Bronchial epithelial cell (primary cell): ENCODE measurements at places on chromosomes 3 and 15.

DNA sequence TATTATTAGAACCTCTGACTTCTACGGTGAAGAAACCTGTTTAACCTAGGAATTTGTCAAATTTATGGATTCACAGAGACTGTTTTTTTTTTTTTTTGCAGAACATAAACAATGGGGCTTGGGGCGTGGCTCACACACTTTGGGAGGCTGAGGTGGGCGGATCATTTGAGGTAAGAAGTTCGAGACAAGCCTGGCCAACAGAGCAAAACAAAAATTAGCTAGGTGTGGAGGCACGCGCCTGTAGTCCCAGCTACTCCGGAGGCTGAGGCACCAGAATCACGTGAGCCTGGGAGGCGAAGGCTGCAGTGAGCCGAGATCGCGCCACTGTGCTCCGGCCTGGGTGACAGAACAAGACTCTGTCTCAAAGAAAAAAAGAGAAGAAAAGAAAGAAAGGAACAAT is 3.0 kb downstream of the ZBTB11 start:
- no peak for DNase-seq

DNA sequence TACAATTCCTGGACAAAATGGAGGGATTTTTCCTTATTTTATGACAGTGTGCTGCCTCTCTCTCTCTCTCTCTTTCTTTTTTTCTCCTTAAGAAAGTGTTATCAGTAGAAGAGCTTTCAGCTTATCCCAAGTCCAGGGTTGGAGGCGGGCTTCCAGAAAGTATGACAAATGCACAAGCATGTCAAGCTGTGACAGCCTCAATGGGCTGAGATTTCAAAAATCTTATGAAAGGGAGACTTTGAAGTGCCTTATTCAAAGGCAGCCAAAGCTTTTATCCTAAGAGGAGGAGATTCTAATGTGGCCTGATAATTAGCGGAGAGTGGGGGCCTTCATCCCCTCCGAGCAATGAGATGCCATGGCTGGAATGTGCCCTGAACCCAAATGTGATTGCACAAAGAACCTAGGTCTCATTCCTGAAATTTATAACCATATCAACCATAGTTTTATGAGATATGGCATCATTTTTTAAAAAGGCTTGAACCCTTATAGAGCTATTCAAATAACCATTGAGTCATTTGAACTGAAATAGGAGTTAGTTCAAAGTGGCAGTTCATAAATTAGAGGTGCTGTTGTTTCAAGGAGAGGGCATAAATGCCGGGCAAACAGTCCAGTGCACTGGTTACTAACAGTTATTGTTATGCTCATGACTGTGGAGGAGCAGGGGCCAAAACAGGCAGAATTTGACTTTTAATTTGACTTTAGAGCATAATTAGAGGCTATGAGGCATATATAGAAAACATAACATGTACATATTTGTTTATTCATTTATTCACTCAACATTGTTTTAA is 261.6 kb upstream of the THRB start:
- DNase-seq, result no peak

DNA sequence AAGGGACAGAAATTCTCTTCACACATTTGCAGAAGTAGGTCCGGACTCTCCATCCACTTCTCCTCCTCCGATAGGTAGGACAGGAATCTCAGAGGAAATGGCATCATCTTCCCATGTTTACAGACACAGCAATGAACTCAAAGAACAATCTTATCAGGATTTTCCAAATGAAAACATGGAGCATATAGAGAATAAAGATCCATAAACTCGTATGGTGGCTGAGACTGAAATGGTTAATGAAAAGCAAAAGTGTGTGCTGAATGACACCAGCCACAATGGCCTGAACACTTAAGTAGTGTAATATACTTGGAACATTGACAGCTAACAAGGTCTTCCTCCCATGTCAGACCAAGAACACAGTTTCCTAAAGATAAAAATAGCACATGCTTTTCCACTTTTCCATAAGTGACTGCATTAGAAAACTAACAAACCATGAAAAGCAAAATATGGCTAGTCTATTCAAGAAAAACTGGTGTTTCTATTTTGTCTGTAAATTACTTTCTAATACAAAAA is 5.8 kb downstream of the CCRL2 start:
- no peak for DNase-seq

GRCh38 chr3:105822171-105823123 is 46.4 kb downstream of the CBLB start:
- no peak for DNase-seq

DNA sequence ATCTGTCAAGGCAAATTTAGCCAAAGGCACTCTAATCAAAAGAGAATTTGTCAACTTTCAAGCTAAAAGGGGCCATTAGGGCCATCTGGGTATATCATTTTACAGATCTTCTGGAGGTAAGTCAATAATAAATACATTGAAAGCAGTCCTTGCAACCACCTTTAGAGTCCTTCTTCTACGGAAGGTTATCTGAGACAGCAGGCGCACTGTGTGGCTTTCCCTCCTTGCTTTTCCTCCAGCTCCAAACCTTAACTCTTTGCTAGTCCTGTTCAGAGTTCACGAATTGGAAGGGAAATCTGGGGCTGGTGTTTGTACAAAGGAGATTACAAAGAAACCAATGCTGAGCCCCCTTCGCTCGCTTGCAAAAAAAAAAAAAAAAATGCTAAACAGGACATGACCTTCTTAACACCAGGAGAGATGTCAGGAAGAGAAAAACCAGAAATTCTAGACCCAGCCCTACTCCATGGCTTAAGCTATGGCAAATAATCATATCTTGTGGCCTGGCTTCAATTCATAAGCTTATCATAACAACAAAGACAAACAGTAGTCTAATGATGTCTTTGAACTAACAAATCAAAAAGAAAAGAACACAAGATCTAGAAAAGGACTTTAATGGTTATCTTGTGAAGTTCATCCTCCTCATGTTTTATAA is 215.7 kb downstream of the STT3B start:
- DNase-seq, result no peak

DNA sequence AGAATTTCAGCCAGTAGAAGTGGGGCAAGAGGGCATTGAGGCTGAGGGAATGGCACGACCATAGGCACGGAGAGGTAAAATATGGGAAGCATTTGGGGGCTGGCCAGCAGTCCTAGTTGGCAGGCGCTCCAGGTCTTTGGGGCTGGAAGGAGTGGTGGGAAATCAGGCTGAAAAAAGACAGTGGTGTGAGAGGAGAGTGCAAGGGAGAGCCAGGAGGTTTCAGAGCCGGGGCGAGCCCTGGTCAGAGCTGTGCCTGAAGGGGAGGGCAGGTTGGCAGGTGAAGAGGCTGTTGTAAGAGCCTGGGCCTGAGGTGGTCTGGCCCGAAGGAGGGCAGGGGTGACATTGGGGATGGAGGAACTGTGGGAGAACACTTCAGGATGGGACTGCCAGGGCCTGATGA is 1.6 kb upstream of the IDH3A start:
- no peak for DNase-seq

DNA sequence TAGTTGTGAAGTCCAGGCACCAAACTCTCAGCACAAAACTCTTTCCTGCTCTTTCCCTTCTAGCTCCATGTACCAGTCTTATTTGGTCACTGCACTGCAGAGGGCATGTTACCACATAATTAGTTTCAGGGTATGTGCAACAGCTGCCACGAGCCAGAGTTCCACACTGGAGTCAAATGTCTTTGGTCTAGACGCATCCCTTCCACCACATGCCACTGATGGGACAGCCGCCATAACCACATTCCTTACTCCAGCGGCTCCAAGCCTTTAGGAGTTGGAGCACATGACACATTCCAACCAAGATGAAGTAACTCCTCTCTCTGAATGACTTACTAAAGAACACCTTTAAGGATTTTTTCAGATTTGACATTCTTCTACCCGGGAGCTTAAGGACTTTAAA is 153.4 kb downstream of the ERC2 start:
- DNase-seq, result peak; percentile 43

DNA sequence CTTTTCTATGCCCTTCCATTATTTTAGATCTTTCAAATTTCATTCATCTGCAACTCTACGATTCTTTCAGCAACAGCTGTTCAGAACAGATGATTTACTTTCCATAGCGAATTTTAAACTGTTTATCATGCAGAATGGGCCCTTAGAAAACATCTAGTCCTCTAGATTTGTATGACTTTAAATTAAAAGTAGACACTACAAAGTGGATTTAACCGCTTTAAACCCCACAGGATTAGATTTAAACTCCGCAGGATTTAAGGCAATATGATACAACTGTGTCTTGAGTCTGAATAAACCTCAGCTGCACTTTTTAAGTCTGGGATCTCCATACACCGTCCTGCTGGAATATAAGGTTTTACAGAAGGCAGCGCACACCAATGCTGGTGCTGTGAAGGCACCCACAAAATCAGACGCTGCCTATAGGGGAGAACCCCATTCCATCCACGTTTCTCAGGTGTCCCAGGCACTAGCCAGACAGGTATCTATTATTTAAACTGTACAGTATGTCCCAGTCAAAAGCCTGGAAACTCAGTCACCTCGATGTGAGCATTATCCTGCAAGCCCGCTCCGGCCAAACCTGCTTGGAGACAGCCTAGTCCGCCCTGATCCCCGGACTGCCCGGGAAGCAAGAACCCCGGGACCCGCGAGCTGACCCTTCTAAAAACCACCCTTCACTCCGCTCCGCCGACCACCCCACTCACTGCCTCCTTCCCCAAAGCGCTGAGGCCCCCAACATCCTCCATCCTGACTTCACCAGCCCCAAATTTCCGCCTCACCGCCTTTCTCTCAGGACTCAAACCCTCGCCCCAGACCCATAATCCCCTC is 768 bp downstream of the ANO10 start:
- DNase-seq, result peak; percentile 17

DNA sequence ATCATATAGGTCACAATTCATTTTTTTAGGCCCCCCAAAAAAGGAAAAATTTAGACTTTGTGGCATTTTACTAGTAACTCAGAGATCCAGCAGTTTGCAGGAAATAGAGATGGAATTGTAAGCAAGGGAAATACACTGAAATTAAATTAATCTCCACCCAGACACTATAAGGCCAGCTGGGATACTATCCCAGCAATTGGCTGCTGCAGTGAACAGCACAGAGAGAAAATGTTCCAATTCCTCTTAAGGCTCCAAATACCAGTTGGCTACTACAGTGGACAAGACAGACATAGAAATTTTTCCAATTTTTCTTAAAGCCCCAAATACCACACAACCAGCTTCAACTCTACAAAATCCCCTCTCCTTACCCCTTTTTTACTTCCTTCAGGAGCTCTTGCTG is 78.9 kb downstream of the ULK4 start:
- no peak for DNase-seq

GRCh38 chr15:59276225-59277178 is 69.9 kb downstream of the LDHAL6B start:
- peak; percentile 85 for DNase-seq

DNA sequence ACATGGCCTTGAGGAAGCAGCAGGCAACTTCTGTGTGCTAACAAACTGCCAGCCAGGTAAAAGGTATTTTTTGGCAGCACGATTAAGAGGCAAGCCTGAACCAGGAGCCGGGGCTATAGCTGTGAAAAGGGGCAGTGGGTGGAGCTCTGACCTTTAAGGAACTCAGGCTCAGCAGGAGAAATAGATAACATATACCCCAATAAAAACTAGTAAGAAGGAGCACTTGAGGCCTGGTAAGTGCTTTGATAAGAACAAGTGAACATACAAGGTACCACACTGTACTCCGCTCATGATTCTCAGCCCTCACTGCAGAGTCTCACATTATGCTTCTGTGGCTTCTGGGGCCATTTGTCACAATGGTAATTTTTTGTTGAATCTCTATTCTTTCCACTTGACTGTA is 5.4 kb downstream of the FYCO1 start:
- DNase-seq, result no peak

- DNase-seq, result peak; percentile 66
These were observed 269.3 kb downstream of the ARPP21 start for GRCh38 chr3:35908366-35909232.

- DNase-seq, result no peak
These were observed 215.8 kb downstream of the KCNH8 start for GRCh38 chr3:19364148-19364547.

GRCh38 chr3:59572106-59572505 is 522.3 kb upstream of the CFAP20DC start:
- no peak for DNase-seq

GRCh38 chr3:30232142-30232541 is 374.3 kb upstream of the TGFBR2 start:
- peak; percentile 15 for DNase-seq

DNA sequence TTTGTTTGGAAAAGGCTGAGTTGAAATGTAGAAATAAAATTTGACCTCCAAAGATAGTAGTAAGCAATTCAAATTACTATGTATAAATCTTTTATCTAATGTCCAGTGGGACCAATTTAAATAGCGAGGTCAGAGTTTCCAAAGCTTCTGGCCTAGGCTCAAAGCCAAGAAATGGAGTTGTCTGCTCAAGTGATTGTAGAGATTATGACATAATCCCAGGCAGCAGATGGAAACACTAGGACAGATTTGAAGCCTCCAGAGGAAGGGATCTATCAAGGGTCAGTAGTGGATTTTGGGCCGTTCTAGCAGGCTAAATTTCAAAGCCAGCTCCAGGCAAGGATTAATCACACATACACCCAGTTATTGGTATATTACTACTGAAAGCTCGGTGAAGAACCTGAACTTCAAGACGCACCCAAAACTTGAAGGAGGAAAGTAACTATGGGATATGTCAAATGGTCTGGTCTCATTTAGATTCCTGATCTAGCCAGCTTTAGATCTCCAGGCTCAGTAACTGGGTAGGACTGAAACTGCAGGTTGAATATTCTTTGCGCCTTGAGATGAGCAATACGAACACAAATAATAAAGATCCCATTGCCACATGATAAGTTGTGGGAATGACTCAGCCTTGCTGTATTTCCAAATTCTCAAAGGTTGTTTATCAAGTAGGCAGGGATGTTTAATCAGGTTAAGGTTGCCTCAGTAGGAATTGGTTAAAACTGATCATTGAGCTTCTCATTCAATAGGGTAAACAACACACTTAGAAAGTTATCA is 30.9 kb upstream of the ARRDC4 start:
- DNase-seq, result peak; percentile 60

DNA sequence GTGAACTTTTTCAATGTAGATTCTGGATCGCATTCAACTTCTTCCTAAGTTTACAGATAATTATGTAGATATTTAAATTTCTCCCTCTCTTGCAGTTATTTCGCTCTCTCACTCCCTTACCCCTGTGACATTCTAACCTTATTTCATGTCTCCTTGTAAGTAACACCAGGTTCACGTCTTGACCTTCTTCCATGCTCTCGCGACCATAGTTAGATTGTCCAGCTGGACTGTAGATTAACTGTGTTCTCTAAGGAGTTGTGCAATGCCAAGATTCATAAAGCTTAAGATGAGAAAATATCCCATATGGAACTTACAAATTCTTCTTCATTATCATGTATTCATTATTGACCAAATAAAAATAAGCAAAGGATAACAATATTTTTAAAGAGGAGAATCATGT is 430.5 kb downstream of the GABRG3 start:
- DNase-seq, result no peak

GRCh38 chr3:180828001-180828720 is 84.3 kb upstream of the FXR1 start:
- no peak for DNase-seq

- DNase-seq, result no peak
These were observed 52.2 kb upstream of the FAM98B start for GRCh38 chr15:38401701-38402100.

GRCh38 chr3:43246976-43247375 is 39.4 kb upstream of the SNRK start:
- no peak for DNase-seq
